ENCODE measurements at places on chromosomes 6 and 20.

DNA sequence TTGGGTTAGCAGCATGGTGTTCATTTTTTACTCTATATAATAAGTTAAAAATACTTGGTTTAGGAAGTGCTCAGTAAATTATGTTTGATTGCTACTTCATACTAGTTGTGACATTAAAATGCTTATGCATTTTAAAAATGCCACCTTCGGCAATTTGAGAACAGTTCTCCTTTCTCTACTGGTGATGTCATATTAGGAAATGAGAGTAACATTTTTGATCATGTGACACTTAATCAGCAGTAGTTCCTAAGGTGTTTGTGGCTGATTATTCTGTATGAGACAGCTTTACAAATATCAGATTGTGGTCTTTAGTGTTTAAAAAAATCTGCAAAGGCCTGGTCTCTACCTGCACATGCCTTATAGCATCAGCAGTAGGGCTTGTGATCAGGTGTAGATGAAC, 4.4 kb downstream of the GZF1 start:
- no peak for DNase-seq

GRCh38 chr6:155687645-155688044, 232.0 kb upstream of the NOX3 start:
- no peak for DNase-seq

- DNase-seq: no peak
Measured at GRCh38 chr6:157644043-157644810, 178.8 kb upstream of the SNX9 start.

DNA sequence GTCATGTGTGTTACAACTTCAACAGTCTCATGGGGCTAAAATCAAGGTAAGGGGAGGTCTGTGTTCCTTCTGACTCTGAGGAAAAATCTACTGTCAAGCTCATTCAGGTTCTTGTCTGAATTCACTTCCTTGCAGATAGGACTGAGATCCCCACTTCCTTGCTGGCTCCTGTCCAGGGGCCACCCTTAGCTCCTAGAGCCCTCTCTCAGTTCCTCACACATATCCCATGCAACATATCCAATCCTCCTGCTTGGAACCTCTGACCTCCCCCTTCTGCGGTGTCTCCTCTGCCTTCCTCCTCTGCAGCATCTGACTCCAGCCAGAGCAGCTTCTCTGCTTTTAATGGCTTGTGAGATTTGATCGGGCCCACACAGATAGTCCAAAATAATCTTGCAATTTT, 27.1 kb upstream of the MICB start:
- DNase-seq: no peak

GRCh38 chr6:36478051-36478526, 35.3 kb downstream of the KCTD20 start:
- DNase-seq: no peak
